AG08395 (cell line): ENCODE measurements at places on chromosomes 7 and 10.

- DNase-seq, result no peak
Observed at GRCh38 chr10:1102416-1102815, 46.2 kb downstream of the WDR37 start.

DNA sequence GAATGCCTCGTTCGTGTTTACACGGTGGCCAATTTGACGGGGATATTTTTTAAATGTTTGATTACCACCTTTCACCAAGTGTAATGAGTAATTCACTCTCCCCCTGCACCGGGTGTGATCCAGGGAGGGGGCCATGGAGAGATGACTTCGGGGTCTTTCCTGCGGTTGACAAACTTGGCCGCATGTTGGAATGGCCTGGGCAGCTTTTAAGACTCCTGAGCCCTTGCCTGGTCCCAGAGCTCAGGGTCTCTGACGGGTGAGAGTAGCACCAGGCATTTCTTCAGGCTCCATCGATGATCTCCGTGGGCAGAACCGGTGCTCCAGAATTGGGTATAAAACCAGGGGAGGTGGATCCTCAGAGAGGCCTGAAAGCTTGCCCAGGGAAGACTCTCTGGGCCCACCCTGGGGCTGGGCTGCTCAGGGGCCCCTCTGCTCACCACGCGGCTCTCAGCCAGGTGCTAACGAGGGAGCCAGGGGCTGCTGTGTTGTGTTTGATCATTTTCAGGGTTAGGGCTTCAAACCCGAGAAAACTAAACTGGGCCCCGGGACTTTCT, 882 bp downstream of the ZNF282 start:
- DNase-seq, result no peak

GRCh38 chr10:77071956-77072355, 565.7 kb downstream of the KCNMA1 start:
- DNase-seq, result no peak

- DNase-seq, result peak; percentile 73
Observed at GRCh38 chr10:62422068-62422590, 48.0 kb downstream of the ZNF365 start.

GRCh38 chr10:48545462-48546145, 59.3 kb downstream of the ARHGAP22 start:
- DNase-seq, result no peak

GRCh38 chr10:26715137-26715487, 17.6 kb downstream of the PDSS1 start:
- no peak for DNase-seq

- DNase-seq, result no peak
Observed at GRCh38 chr7:34575006-34575405, 83.0 kb upstream of the NPSR1 start.

DNA sequence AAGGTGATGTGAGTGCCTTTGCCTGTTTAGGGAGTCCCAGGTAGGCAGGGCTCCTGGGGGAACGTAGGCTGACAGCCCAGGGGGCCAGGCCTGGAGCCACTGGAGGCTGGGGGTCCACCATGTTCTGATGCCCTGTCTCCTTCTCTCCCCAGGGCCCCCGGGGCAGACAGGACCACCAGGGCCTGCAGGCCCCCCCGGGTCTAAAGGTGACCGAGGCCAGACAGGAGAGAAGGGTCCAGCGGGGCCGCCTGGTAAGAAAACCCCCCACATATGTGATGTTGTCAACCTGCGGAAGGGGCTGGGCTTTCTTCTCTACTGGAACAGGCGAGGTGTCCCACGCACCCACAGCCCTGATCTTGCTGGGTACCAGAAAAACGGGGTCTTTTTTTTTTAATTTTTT, 85.2 kb downstream of the MYL10 start:
- DNase-seq, result no peak

DNA sequence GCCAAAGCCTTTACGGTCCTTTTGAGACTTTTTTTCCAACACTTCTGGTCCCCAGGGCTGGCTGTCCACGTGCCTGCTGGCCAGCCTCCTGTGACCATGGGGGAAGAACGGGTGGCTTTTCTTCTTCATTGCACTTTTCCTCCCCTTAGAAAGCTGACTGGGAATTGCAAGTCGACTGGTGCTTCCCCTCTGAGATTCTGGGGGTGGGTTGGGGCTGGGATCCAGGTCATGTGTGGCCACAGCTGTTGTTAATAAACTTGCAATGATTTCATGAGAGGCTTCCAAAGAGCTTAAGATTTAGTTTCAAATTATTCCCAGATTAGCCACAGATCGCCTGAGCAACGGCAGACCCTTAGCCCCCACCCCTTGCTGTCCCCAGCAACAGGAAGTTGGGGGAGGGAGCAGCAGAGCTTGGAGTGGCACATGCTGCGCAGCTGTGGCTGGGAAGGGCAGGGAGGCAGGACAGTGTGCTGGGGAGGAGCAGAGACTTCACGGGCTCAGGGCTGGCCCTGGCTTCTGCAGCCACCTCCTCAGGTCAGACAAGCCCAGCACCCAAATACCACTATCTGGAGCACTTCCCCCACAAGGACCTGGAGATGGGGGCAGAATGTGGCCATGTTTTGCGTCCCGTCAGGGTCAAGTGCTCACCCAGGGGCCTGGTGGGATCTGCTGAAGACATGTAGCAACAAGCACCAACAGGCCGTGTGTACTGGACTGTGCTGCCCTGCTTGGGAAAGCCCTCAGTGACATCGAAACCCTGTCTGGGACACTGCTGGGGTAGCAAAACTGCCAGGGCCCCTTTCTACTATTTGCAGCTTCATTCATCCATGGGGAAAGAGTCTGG, 147.1 kb downstream of the RNF216 start:
- peak; percentile 82 for DNase-seq

GRCh38 chr10:44781131-44781530, 130.0 kb upstream of the TMEM72 start:
- DNase-seq, result no peak

- peak; percentile 91 for DNase-seq
Observed at GRCh38 chr7:101856473-101857357, 39.3 kb downstream of the CUX1 start.

DNA sequence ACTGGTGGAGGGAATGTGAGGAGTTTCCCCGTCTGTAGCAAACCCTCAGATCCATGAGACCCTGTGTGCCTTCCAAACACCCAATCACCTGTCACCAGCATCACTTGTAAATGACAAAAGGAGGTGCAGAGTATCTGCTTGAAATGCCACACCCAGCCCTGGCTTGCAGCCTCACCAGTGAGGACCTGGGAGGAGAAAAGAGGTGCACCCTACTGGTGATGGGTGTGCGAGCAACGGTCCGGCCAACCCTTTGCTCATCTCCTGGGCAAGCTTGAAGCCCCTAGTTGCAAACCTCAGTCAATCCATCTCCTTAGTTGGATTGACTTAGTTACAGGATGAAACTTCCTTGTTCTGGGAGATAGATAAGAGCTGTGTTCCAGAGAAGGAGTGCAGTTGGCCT, 62.4 kb upstream of the WAPL start:
- no peak for DNase-seq

- no peak for DNase-seq
Observed at GRCh38 chr10:95414016-95414830, 123.4 kb upstream of the PDLIM1 start.

DNA sequence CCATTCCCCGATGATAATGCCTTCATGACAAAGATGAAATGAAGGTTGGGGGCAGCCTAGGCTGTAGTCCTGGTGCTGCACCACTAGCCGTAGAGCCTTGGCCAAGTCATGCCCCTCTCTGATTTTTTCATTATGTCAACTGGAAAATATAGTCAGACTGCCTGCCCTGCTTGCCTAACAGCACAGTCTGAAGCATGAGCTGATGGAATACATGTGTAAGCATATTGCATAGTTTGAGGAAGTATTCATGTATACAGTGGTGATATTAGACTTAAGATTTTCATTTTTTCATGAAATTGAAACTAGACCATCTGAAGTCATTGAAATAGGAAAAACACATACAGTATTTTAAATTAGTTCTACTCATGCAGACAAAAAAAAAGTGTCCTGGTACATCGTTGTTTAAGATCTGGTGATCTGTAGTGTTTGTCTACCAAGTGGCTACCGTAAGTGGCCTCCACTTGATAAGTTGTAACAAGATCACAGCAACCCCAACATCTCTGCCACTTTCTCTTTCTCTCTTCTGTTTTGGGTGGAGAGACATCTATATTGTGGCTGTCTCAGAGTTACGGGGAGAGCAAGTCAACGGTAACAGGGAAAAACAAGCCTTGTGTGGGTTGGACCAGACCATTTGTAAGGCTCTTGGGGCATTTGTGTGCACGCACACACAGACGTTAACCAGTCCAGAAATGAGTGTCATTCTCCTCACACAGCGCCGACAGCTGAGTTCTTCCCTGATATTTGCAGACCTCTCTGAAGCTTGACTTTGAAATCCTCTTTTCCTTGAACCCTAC, 716.6 kb upstream of the GALNT17 start:
- no peak for DNase-seq

- no peak for DNase-seq
Observed at GRCh38 chr10:97336942-97337831, 2.7 kb upstream of the FRAT2 start.

- DNase-seq, result peak; percentile 7
Observed at GRCh38 chr10:8130973-8131911, 76.8 kb downstream of the GATA3 start.

- DNase-seq, result no peak
Observed at GRCh38 chr10:126519185-126519584, 130.9 kb upstream of the ADAM12 start.

DNA sequence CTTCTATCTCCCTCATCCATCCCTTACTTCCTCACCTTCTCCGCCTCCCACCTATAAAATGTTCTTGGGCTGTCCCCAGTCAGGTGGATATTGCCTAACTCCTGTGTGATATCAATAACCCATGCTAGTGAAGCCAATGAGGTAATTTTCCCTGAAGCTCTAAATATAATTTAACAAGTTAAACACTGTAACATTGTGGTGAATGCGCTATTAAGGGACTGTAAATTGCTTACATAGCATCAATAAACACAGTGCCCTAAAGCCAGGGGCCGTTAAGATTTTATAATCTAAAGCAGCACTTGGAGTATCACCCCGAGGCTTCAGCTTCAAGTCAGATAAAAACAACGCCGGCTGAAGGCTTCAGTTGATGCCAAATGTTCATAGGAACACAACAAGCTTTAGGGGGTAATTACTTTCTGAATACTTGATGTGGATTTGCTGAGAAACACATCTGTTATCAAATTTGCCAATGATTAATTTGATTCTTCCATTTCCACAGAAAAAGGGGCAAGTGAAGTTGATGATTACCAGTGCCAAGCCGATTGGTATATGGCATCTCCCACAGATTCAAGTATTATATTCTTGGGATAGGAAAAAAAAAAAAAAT, 138.4 kb downstream of the CREB5 start:
- DNase-seq, result no peak

- DNase-seq, result no peak
Observed at GRCh38 chr7:22027475-22027874, 81.8 kb upstream of the CDCA7L start.

- no peak for DNase-seq
Observed at GRCh38 chr10:89213191-89213808, 6.2 kb upstream of the CH25H start.

GRCh38 chr7:11319491-11320274, 346.0 kb downstream of the PHF14 start:
- no peak for DNase-seq

- DNase-seq, result peak; percentile 67
Observed at GRCh38 chr7:116859323-116859722, 3.1 kb upstream of the CAPZA2 start.

- DNase-seq, result no peak
Observed at GRCh38 chr10:130749911-130750310, 561.6 kb downstream of the TCERG1L start.

- DNase-seq, result no peak
Observed at GRCh38 chr7:29647020-29647654, 83.5 kb downstream of the PRR15 start.
